ENCODE measurements at places on chromosomes 16 and 17.

DNA sequence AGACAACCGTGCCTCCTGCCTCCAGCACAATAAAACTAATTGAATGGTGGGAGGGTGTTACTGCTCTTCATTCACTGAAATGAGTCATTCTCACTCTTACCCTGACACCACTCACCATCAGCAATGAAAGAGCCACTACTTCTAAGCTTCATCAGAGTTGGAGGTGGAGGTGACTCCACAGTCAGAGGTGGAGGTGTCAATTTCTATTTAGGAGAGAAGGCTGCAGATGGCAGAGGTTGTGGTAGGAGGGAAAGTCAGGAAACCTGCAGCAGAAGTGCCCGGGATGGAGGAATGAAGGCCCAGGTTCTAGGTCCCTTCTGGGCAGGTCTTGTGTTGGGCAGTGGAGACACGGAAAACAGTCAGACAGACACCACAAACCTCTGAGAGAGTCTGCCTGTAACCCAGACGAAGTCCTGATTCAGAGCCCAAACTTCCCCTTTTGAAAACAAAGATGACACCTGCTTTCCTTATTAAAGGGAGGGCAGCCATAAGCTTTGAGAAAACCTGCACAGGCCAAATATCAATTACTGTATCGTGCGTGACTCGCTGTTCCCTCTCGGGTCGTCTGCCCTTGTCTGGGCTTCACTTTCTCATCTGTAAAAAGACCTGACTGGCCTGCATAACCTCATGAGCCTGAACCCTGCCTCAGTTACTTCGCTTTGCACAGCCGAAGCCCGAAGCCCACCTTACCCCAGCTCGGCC, 668 bp downstream of the ATPAF2 start:
- no peak for DNase-seq

GRCh38 chr17:67509390-67510287, 132.6 kb downstream of the PITPNC1 start:
- no peak for DNase-seq

- no peak for DNase-seq
These were observed 2.1 kb downstream of the METTL22 start for GRCh38 chr16:8623634-8624033.

DNA sequence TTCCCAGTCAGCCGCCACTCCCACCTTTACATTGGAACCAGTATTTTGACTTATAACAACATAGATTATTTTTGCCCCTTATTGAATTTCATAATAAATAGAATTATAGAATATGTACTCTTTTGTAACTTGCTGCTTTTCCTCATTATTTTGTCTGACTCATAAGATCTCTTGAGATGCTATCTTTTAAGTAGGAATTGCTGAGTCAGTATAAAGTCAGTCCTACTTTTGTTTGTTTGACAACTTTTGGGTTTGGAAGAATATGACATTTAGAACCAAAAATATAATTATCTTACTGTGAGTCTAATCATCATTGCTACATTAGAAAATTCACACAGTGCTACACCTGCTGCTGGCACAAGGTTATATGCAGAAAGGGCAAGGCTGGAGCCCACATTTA, 69.7 kb downstream of the STXBP4 start:
- no peak for DNase-seq

DNA sequence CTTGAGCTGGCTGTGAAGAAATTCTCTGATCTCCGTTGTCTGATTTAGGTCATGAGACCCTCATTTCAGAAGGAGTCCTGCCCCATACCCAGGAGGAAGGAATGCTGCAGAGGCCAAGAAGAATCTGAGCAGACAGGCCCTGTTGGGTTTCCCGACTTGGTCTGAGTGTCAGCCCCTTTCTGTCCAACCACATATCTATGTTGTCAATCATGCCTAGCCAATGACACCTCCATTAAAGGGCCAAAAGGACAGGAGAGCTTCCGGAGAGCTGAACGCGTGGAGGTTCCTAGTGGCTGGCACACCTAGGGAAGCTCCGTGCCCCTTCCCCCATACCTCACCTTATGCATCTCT, 37.8 kb downstream of the PIMREG start:
- no peak for DNase-seq

DNA sequence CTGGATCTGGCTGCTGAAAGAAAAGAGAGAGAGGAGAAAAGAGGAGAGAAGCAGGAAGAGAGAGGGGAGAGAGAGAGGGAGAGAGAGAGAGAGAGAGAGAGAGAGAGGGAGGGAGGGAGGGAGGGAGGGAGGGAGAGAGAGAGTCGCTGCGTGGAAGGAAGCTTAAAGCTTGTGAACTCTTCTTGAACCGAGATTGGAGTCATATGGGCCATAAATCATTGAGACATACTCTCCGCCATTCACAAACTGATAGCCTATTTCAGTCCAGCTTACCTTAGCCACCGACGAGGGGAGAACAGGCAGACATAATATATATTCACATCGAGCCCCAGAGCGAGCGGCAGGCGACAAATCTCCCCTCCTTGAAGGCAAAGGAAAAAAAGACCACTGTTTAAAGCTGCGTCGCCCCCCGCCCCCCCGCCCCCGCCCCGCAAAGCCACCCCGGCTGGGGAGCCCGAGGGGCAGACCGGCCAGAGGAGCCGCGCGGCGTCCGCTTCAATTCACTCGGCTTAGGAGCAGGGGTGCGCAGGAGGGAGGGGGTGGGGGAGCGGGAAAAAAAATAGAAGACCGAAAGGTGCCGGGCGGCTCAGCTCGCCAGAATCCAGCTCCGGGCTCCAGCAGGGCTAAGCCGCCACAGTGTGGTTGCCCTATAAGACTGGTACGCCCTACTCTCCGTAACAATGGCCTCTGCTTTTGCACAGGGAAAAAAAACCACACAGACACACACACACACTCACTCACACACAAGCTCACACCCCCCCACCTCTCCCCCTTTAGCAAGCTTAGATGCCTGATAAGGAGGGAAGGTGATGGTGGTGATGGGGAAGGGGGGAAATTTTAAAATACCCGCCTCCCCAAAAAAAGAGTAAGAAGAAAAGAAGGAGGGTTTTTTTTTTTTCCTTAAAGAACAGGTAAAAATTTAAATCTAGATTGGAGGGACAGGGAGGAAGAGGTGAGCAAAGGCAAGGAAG, 10.6 kb upstream of the HOXB2 start:
- DNase-seq = no peak

DNA sequence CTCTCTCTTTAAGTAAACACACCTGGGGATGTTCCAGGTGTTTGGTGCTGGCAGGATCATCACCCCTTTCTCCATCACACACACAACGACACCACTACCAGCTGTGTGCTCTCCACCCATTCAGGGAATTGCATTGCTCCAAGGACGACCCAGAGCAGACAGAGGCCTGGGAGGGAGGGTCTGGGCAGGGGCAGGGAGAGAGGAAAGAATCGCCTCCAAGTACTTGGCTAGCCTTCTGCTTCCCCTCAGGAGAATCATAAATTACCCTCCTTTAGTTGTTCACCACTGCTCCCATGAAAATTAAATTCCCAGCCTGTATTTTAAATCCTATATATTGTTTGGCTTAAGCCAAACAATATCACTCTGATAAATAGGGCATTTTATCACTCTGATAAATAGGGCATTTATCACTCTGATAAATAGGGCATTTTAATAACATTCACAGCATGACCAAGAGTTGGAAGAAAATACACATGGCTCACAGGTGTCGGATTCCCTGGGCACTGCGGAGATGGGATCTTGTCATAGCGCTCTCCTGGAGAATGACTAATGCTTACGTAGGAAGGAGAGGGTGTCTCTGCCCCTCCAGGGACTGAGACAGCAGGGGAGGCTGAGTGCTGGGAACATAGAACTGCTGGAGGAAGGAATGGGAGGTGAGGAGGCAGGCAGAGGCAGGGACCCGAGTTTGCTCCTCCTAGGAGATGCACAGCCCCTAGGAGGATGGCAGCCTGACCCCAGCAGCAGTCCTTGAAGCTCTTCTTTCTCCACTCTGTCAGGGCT, 673.6 kb downstream of the HS3ST4 start:
- DNase-seq = no peak

DNA sequence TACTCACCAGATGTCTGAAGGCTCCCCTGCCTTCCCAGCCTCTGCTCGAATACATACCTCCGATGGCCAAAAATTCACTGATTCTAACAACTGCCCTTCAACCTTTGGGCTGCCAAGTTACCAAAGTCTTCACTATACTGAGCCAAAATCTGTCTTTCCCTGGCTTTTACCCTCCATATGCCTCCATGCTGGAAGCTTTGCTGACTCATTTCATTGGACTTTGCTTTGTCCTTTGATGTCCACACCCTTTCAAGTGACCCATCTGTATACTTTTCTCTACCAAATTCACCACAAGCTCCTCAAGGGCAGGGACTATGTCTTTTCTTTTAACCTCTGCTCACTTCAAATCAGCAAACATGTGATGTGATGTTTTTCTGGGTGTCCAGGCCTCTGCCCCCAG, 21.0 kb upstream of the MTMR4 start:
- no peak for DNase-seq

DNA sequence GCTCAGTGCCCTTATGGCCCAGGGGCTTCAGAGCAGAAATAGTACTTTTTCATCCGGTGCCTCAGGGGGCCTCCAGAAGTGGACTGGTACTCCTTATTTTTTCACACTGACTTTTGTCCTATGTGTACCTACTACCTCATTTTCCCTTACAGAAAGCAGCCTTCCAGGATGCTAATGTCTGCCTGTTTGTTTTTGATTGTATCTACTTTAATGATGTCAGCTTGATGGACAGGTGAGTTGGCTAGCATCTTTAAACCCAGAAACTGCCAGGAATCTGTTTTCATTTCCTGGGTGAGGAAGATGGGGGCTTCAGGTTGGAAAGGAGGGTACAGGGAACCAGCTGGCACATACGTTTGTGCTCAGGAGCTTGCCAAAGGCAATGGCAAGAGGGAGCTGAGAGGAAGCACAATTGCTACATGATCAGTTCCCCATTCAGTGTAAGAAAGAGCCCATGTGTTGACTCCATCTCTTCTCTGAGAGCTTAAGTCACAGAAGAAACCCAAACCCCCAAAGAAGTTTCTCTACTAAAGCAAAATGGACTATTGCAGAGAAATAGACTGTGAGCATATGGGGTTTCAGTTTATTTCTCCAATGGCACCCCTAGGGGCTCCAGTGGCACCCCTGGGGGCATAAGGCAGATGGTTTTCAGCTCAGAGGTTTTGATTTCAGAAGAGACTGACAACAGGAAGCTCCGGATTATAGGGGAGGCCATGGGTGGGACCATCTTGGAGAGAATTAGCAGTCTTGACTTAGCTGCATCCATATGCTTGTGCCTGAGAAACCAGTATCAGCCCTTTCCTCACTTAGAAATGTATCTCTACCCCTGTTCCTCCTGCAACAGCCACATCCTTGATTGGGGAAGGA, 16.3 kb downstream of the LIG3 start:
- DNase-seq = no peak

- DNase-seq = no peak
These were observed 10.3 kb upstream of the ABCC12 start for GRCh38 chr16:48165961-48166578.

DNA sequence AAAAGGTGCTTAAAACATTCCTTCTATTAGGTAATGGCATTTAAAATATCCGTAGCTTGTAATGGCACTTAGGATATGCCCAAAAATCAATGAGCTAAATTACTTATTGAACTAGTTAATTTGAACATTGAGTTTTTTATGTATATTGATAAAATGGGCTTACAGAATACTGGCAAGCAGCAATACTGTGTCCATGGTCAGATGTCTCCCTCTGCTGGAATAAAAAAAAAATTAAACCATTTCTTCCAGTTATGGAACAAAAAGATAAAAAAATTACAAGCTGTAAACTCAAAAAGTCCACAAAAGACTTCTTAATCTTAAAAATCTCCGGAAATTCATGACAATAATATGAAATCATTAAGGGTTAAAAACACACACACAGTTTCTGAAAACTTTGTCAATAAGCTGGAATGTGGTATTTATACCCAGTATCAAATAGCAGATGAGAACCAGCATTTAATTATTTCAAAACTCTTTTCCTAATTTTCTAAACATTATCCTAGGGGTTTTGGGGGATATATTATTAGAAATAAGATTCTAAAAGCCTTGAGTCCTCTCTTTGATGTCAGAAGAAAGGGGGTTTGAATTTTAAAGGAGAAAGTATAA, 21.5 kb upstream of the PSMD7 start:
- DNase-seq = no peak

DNA sequence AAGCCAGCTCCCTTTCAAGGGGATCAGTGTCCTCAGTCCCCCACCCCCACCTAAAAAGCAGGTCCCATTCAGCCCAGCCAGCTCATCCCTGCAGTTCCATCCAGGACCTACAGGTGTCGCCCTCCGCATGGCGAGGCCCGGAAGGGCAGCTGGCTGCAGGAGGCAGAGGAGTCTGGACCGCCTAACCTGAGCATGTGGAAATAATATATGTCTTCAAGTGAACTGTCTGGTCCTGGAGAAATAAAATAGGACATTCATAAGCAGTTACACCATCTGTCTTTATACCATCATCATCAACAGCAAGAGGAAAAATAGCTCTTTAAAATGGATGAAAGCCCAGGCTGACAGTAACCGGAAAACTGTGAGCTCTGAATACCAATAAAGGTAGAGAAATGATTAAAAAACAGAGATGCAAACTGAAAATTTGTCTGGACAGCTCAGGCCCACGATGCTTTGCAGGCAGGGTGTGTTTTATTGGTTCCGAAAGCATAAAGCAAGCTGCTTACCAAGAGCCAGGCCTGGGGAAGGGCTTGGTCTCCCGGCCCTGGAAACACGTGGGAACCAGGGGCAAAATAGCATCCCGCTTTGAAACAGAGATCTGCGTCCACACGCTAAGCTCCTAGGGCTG, 215.2 kb downstream of the ZFHX3 start:
- peak; percentile 30 for DNase-seq

DNA sequence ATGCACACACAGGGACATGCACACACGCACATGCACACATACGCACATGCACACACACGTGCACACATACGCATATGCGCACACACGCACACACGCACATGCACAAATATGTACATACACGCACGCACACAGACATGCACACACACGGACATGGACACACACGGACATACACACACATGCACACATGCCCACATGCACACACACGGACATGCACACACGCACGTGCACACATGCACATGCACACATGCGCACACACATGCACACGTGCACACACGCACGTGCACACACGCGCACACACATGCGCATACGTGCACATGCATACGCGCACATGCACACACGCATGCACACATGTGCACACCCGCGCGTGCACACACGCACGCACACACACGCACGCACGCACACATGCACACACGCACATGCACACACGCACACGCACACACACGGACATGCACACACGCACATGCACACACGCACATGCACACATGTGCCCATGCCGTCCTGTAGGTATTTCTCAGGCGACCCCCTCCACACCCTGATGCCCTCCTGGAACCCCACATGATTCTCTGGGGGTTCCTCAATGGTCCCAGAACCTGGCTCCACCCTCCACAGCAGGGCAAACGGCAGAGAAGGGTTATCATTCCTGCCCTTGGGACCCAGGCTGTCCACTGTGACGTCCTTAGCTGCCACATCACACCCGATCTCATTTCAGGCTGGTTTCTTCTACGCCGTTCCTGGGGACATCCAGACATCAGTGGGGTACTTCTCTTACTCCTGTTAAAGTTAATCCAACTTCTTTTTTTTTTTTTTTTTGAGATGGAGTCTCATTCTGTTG, 9.6 kb upstream of the RBFOX3 start:
- no peak for DNase-seq

Data from SW 1271 (cell line).